ENCODE measurements at places on chromosomes 1 and 21. TPM values are rescaled to one million over a fixed set of nuclear protein-coding genes. Genes with fewer than 3 reads are reported as not detected.

Gene GOLT1A
- not detected for total RNA-seq

Gene DIO1
- total RNA-seq = not detected

Gene RSPH1
- total RNA-seq = not detected

Gene FCRL1
- not detected for total RNA-seq

Gene LMX1A
- total RNA-seq = not detected

Gene FCN3
- total RNA-seq = not detected

Gene HOOK1
- 4.7 TPM for total RNA-seq

Gene WNT3A
- not detected for total RNA-seq

Gene LRRC39
- total RNA-seq = 0.52 TPM

Gene FCGR3A
- not detected for total RNA-seq

Gene PTAFR
- 0.21 TPM for total RNA-seq

Gene SLC5A3
- 26.6 TPM for total RNA-seq

Gene LAPTM5
- 177 TPM for total RNA-seq

Gene GMEB1
- total RNA-seq = 21.8 TPM

Gene KRTAP10-8
- not detected for total RNA-seq

Gene TMEM51
- not detected for total RNA-seq

Gene NMNAT2
- not detected for total RNA-seq

Gene RSRP1
- 81.0 TPM for total RNA-seq

Gene TMEM61
- total RNA-seq = not detected

Gene GCSAML
- total RNA-seq = 0.80 TPM

Gene LCE1B
- total RNA-seq = not detected

Gene IFNAR1
- total RNA-seq = 32.1 TPM
